Occipital lobe (tissue), 3 donors: ENCODE measurements at places on chromosomes 3 and 15.
A peak's percentile ranks its signal among the peaks of the same experiment; 100 is the strongest.

GRCh38 chr15:41557673-41558399 is 1.2 kb upstream of the TYRO3 start:
- DNase-seq: peak; percentile 77

GRCh38 chr3:41050144-41050543 is 149.2 kb upstream of the CTNNB1 start:
- DNase-seq: no peak

GRCh38 chr3:104763007-104763406 is 603.7 kb upstream of the ALCAM start:
- DNase-seq: no peak

DNA sequence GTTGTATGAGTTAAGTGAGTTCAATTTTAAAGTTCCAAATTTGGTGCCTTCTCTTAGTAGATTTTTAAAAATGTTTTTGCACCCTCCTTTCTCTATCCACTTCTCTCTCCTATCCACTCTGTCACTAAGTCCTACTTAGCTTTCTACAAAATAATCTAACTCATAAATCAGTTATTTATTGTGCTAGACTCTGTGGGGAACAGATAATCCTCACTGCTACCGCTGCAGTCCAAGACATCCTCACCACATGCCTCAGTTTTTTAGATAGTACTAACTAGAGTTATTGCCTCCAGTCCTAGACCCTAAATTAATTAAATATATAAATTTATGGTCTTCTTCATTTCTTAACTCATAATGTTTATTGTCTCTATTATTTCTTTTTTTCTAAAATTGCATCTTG is 576.3 kb downstream of the GRM7 start:
- DNase-seq: no peak

- DNase-seq: no peak
These were observed 2.0 kb upstream of the SLC24A1 start for GRCh38 chr15:65619626-65620290.

- no peak for DNase-seq
These were observed 33.5 kb downstream of the DNAJB8 start for GRCh38 chr3:128432971-128433836.
